ENCODE measurements at places on chromosomes 1 and 21.
A peak's percentile ranks its signal among the peaks of the same experiment; 100 is the strongest.

DNA sequence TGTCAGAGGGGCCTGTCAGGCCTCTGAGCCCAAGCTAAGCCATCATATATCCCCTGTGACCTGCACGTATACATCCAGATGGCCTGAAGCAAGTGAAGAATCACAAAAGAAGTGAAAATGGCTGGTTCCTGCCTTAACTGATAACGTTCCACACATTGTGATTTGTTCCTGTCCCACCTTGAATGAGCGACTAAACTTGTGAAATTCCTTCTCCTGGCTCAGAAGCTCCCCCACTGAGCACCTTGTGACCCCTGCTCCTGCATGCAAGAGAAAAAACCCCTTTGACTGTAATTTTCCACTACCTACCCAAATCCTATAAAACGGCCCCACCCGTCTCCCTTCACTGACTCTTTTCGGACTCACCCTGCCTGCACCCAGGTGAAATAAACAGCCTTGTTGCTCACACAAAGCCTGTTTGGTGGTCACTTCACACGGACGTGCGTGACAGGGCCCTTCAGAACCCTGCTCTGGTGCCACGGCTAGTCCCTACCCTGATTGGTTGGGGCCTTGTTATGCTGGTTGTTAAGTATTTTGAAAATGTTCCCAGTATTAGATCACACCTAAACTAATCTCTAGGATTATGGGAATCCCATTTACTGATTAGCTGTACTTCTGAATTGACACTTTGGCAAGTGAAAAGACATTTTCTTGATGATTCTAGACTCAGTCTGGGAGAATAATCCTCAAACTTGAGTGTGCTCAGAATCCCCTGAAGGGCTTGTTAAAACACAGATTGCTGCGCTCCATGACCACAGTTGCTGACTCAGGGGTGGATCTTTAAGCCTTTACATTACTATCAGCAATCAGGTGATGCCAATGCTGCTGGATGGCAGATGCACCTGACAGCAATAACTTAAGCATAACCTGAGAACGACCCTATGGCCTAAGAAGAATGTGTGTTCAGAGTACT lies 28.8 kb upstream of the SPATA6 start:
- DNase-seq: no peak

DNA sequence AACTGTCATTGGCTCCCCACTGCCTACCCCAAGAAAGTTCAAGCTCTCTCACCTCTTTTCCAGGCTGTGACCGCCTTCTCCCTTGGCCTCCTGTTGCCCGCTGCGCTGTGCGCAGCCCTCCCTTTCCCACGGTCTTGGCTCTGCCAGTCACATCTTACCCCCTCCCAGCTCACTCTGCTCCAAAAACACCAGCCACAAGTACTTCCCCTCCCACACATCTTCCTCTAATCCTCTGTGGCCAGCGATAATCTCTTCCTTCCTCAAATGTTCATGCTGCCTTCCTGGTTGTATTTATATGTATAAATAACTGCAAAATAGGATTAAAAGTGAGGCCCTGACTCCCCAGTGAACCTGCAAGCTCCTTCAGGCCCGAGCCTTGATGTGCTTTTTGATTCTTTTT lies 81.8 kb downstream of the AJAP1 start:
- no peak for DNase-seq

GRCh38 chr1:52080014-52080415 lies 23.9 kb downstream of the BTF3L4 start:
- DNase-seq: peak; percentile 19

DNA sequence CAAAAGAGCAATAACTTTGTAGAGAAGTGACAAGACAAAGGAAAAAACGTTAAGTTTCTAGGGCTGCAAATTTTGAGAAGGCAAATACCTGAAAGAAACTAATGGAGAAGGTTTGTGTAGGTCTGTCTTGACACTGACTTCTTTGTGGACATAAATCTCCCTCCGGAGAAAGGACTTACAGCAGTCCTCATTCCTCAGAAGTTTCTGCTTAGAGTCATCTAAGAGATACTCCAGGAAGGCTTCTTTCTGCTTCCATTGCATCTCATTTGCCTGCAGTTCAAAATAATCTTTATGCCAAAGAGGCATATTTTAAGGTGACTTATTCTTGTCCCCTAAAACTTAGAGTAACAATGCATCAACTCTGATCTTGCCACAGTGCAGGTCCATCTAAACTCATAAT lies 4.4 kb upstream of the C4BPB start:
- DNase-seq: peak; percentile 21

DNA sequence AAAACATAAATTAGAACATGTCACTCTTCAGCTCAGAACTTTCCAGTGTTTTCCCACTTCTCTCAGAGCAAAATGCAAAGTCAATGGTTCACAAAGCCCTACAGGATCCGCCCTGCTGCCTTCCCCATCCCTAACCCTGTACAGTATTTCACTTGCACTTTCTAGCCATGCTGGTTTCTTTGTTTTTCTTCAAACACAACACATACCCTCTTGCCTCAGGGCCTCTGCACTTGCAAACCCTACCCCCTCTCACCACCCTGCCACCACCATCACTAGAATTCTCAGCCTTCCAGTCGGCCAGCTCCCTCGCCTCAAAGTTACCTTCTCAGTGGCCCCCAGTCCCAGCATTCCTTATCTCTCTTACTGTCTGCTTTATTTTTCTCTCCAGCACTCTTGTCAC lies 17.6 kb downstream of the TEX35 start:
- DNase-seq: no peak

Measured in COLO829 (cell line).